ENCODE measurements at places on chromosomes 1 and 21. TPM values are rescaled to one million over a fixed set of nuclear protein-coding genes. Genes with fewer than 3 reads are reported as not detected.

- no peaks in the 10 kb centered on the region for H3K27me3 ChIP-seq
- peaks cover 12% of the 10 kb centered on the region for H3K4me1 ChIP-seq
- H3K36me3 ChIP-seq = no peaks in the 10 kb centered on the region
Observed at GRCh38 chr1:224528900-224529299, 87.2 kb upstream of the CNIH3 start.

ADGRL4 gene
- 0.31 TPM for total RNA-seq

NUP210L gene
- total RNA-seq = not detected

- no peak overlapping the region for H3K27ac ChIP-seq
- no peaks in the 10 kb centered on the region for H3K36me3 ChIP-seq
- no peak overlapping the region for H3K4me3 ChIP-seq
- no peaks in the 10 kb centered on the region for H3K27me3 ChIP-seq
Observed at GRCh38 chr21:38864964-38865363, 59.2 kb downstream of the ETS2 start.

DNA sequence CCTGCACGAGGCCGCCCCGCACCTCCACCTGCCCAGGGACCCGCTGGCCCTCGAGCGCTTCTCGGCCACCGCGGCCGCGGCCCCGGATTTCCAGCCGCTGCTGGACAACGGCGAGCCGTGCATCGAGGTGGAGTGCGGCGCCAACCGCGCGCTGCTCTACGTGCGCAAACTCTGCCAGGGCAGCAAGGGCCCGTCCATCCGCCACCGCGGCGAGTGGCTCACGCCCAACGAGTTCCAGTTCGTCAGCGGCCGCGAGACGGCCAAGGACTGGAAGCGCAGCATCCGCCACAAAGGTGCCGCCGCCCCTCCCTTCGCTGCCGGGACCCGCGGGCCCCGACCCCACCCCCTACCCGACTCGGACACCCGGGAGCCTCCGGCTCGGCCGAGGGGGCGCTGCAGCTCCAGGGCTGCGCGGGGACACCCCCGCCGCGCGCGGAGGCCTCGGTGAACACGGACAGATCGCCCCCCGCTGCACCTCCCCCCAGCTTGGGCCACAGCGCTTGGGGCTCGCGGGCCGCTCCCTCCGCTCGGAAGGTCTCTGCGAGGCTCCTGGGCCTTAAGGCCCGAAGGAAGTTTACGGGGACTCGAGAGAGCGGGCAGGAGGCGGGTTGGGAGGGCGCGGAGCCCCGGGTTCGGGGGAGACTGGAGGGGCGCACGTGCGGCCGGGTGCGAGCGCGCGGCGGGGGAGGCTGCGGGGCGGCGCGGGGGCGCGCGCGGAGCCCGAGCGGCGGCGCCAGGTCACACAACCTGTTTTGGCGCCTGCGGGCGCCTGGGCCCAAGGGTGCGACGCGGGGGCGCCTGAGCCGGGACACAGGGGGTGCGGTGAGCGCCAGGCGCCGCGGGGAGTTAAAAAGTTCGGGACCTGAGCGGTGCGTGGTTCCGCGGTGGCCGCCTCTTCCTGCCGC is 1.2 kb downstream of the SAMD11 start:
- no peak overlapping the region for H3K27ac ChIP-seq
- DNase-seq = peak; percentile 81
- H3K4me3 ChIP-seq = peak overlapping the region; percentile 45
- no peaks in the 10 kb centered on the region for H3K36me3 ChIP-seq
- peaks cover 100% of the 10 kb centered on the region for H3K27me3 ChIP-seq

Measured in neural progenitor cell (in vitro differentiated cells).